Stimulated activated CD4-positive, alpha-beta T cell treated with anti-CD3 and anti-CD28 coated beads, TNF-alpha, amount 100 ng/mL, for 4 hours (primary cell): ENCODE measurements at places on chromosomes 3 and 15.
A peak's percentile ranks its signal among the peaks of the same experiment; 100 is the strongest.

DNA sequence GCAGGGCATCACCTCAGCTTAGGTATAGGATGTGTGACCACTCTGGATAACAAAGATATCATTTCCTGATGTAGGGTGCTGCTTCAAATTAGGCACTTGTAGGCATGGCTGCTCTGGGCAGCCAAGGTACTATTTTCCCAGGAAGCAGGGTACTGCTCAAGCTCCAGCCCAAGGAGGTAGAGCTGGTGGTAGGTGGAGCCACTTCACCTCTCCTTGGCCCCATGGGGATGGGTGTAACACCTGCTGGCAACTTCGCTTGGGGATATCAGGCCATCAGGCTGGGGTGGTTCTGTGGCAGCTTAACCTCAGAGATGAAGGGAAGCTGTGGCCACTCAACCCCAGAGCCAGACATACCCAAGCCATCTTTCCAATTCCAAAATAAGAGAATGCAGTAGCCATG is 147.1 kb upstream of the IGF1R start:
- no peak for DNase-seq

- no peak for DNase-seq
Measured at GRCh38 chr15:54884312-54884711, 312.4 kb downstream of the RSL24D1 start.

DNA sequence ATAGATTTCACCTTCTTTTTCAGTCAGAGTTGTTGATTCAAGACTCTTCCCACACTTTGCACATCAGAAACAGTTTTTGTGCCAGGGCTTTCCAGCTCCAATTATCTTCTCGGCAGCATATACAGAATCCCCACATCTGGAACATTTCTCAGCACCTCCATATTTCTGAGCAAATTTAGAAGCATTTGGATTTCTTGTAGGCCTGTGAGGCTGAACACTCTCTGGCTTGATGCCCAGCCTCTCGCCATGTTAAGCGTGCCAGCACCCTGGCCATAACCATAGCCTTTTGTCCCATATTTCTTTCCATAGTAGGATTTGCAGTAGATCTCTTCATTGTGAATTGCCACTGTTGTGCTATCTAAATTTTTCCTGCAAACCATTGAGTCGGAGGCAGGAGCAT is 28.3 kb downstream of the CD80 start:
- DNase-seq: no peak

- no peak for DNase-seq
Measured at GRCh38 chr3:194767446-194768207, 81.9 kb downstream of the FAM43A start.

GRCh38 chr15:31065824-31066223 is 35.7 kb downstream of the TRPM1 start:
- DNase-seq: no peak

DNA sequence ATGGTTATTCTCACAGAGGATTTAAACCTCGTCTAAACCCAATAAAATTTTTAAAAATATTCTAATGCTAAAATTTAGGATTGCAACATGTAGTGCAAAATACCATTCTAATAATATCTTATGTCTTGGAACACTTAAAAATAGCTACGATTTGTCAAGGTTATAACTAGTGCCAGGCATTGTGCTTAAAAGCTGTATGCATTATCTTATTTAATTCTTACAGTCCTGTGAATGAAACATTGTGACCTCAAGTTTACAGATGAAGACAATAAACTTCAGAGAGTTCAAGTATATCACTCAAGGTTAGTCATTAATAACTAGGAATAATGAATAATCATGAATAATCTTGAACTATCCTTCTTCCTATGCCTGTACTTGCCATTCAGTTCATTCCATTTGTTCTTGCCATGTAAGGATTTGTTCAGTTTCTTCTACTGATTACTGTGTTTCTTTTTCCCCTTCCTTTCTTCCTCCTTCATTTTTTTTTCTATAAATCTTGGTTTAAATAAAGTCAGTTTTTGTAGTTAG is 897.6 kb upstream of the NR2F2 start:
- no peak for DNase-seq

DNA sequence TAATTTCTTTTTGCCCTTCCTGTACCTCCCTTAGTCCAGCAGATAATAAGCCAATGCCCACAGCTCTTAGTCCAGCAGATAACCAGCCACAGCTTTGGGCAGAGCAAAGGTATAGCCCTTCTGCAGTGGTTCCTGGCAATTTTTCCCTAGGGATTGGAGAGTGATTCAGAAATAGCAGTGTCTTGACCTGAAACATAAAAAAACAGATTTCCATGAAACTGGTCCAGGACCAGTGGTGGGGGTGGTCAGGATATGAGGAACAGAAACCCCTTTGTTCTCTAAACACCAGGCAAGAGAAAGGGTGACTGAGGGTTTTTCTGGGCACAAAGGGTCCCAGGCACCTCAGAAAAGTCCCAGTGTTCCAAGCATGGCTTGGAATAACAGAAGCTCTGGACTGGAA is 103.4 kb downstream of the ARRDC4 start:
- no peak for DNase-seq

DNA sequence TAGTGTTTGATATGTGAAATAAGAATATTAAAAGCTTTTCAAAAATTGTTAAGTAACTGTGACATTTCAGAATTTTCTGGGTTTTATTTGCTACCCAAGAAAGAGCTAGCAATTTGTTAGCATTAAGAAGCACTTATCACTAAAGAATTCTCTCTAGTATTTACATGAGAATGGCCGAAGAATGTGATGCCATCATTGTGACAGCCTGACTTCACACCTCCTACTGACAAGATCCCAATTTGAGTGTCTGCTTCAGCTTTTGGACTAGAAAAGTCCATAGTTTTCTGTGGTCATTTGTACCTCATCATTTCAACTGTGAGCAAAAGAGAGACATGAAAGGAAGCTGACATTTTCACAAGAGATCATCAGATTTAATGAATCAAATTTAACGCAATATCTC is 548.1 kb upstream of the AGTR1 start:
- no peak for DNase-seq

- DNase-seq: no peak
Measured at GRCh38 chr15:35290301-35290721, 205.2 kb upstream of the NANOGP8 start.

- no peak for DNase-seq
Measured at GRCh38 chr3:116591236-116591635, 118.3 kb upstream of the TUSC7 start.

DNA sequence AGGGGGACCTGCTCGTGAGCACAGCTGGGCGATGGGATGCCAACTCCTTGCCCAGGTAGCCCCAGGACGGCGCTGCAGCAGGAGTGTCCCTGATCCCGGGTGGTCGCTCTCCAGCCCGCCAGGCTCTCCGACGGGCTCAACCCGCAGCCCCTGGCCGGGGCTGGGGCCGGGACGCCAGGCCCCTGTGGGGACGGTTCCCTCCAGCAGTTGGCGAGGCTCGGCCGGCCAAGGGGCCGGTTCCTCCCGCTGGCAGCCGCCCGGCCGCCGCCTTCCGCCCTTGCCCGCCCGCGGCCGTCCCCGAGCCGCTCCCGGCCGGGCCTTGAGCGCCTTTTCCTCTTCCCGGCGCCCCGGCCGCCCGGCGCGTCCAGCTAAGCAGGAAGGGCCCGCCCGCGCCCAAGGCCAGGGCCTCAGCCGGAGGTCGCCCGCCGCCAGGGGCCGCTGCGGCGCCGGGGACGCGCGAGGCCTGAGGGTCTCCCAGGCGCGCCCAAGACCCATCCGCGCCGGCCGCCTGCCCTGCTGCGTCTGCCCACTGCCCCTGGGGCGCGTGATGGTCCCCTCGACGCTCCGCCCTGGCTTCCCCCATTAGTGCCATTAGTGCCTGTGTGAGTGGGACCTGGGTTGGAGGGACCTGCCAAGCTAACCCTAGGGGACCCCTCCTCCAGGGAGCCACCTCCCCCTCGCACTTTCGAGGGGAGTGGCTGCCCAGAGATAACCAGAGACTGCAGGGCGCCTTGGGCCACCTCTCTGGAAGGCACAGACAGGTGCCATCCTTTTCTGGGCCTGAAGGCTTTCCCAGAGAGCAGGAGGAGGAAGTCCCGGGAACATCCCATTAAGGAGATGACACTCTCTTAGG is 106.4 kb downstream of the FBLN2 start:
- DNase-seq: no peak

- no peak for DNase-seq
Measured at GRCh38 chr3:104606812-104607211, 759.9 kb upstream of the ALCAM start.

GRCh38 chr3:140203510-140203909 is 268.5 kb downstream of the CLSTN2 start:
- DNase-seq: no peak

GRCh38 chr3:188528396-188528795 is 374.4 kb downstream of the LPP start:
- no peak for DNase-seq

GRCh38 chr15:83207009-83207659 is 489 bp downstream of the HDGFL3 start:
- peak; percentile 2 for DNase-seq

GRCh38 chr3:99957151-99957796 is 139.6 kb downstream of the CMSS1 start:
- DNase-seq: no peak

DNA sequence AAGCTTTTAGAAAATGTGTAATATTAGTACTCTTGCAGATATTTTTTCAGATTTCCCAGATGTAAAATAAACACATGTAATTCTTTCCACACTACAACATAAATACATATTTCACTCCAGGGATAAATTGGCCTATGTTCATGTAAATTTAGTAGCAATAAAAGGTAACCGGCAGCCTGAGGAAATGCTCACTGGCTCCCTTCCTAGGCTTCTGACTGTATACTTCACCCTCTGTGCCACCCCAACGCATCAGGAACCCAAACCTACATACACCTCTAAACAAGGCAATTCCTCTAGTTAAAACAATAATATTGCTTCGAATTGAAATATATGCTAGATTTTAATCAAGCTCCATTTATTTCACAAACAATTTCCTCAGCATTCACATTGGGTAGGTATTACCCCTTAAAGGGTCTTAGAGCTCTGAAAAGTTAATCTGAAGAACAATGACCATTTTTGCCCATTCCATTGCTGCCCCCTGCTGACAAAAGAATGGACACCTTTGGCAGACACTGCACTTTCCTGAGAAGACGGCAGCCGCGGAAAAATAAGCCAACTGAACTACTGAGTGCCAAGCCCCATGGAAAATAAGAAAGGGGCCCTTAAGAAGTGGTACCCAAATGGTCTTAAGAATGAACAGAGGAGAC is 212.5 kb downstream of the OSBPL10 start:
- peak; percentile 28 for DNase-seq

DNA sequence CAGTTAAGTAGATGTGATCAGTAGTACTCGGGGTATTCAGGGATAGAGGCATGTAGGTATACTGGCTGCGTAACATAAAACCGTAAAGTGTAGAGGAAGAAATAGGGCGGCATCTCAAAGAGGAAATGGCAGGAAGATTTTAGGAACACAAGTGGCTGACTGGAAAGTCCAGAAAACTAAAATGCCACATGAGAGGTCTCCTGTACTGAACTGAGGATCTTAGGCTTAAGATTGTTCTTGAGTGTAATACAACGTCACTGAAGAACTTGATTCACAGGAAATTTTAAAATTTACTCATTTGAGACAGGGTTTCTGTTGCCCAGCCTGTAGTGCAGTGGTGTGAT is 2.3 kb upstream of the LMLN start:
- no peak for DNase-seq

GRCh38 chr3:20185331-20185678 is 701 bp downstream of the SGO1 start:
- DNase-seq: no peak

DNA sequence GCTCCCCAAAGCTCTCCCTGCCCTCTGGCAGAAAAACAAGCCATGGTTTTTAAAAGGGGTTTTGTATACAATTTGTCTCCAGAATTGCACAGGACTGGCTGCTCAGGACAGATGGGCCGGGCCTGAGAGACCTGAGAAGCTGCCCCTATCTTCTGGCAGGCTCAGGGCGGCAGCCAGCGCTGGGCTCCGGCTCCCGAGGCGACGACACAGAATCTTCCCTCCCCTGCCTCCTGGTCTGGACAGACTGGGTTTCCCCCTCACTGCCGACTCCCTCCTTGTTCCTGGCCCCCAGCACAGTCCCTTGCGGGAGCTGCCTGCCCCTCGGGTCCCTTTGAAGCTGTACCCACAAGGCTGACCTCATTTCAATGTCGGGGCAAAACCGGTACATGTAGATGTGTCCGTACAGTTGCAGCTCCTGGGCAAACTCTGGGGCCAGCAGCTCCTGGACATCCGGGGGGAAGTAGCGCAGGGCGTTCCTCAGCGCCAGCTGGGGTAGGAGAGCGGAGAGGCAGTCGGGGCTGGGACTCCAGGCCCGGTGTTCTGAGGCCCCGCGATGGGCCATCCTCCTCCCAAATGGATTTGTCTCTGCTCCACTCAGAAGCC is 7.2 kb downstream of the UROC1 start:
- no peak for DNase-seq

DNA sequence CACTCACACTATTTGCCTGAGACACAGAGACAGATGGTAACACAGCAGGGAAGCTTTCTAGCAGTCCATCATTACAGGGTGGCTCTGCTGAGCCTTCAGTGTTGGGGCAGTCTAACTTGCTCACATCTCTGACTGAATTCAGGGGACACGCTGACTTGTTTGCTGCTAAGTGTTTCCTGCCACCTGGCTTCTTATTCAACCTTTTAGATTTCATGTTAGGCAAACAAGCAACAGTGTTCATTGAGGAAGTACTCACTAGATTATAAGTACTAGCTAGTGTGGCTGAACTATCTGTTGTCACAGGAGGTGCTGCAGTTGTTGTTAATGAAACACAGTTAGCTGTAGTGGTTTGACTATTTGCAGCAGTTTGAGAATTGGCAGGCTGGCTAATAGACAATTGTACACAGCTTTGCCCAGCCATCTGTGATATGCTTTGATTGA is 37.3 kb downstream of the USF3 start:
- DNase-seq: no peak

- DNase-seq: no peak
Measured at GRCh38 chr15:29403772-29404171, 134.2 kb upstream of the NSMCE3 start.

GRCh38 chr15:88083811-88084760 is 172.5 kb downstream of the NTRK3 start:
- no peak for DNase-seq

GRCh38 chr15:81054236-81054635 is 53.5 kb downstream of the TLNRD1 start:
- DNase-seq: no peak

- no peak for DNase-seq
Measured at GRCh38 chr15:47955021-47955420, 165.8 kb upstream of the SLC24A5 start.

DNA sequence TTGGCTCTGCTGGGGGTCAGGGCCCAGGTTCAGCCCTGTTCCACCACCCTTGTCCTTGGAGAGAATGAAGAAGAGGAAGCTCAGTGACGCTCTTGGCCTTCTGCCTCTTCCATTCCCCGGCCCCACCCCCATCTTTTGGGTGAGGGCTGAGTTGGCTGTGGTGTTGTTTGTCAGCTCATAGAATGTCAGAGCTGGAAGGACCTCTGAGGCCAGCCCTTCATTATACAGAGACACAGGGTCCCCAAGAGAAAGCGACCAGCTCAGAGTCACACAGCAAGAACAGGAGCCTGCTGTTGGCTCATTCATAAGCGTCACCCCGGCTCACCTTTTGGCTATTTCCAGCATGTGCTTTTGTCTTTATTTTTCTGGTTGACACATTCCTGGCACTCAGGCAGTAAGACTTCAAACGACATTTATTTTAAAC is 68.2 kb downstream of the AAGAB start:
- no peak for DNase-seq

- no peak for DNase-seq
Measured at GRCh38 chr3:61980041-61980440, 393.3 kb downstream of the FEZF2 start.
